ENCODE measurements at places on chromosomes 5 and 9. TPM values are rescaled to one million over a fixed set of nuclear protein-coding genes. Genes with fewer than 3 reads are reported as not detected.

Gene SEMA4D
- 91.5 TPM for polyA plus RNA-seq

Gene TAF11L5
- polyA plus RNA-seq, result not detected

Gene SEC61B
- 249 TPM for polyA plus RNA-seq

Gene CAVIN4
- polyA plus RNA-seq, result 3.9 TPM

- DNase-seq, result no peak
Measured at GRCh38 chr9:5767968-5768932, 64.7 kb downstream of the ERMP1 start.

GRCh38 chr5:43401827-43402226 lies 10.4 kb downstream of the CCL28 start:
- no peak for DNase-seq

DNA sequence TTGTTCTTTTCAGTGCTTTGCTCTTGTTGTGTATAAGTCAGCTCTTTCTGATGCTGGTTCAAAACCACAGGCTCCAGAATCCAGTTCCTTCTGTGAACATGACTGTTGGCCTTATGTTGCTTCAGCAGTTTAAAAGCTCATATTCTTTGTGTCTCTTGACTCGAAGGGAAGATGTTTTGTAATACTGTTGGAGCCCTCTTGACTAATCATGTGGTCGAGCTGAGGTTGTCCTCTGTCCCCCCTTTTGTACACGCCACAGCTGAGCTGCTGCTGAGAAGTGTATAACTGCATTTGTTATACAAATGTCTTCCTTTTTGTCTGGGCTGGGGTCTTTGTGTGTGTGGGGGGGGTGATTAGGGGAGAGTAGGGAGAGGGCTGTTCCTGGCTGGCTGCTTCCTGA lies 35.8 kb downstream of the SLC36A1 start:
- DNase-seq, result no peak

DNA sequence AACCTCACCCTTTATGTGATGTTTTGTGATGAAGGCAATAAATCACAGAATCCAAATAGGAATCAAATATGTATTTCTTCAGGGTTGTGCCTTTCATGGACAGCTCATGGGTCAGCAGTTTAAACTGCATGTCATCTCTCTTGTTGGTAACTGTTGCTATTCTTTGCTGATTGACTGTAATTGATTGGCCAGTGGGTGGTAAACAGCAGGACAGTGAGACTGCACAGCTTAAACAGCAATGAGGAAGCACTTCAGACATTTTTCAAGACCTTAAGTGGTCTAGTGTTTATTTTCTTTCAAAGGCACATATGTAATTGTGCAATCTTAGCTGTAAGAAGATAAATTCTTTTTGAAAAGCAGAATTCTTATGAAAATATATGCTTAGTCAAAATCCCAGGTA lies 260.5 kb downstream of the COX7C start:
- DNase-seq, result no peak

DNA sequence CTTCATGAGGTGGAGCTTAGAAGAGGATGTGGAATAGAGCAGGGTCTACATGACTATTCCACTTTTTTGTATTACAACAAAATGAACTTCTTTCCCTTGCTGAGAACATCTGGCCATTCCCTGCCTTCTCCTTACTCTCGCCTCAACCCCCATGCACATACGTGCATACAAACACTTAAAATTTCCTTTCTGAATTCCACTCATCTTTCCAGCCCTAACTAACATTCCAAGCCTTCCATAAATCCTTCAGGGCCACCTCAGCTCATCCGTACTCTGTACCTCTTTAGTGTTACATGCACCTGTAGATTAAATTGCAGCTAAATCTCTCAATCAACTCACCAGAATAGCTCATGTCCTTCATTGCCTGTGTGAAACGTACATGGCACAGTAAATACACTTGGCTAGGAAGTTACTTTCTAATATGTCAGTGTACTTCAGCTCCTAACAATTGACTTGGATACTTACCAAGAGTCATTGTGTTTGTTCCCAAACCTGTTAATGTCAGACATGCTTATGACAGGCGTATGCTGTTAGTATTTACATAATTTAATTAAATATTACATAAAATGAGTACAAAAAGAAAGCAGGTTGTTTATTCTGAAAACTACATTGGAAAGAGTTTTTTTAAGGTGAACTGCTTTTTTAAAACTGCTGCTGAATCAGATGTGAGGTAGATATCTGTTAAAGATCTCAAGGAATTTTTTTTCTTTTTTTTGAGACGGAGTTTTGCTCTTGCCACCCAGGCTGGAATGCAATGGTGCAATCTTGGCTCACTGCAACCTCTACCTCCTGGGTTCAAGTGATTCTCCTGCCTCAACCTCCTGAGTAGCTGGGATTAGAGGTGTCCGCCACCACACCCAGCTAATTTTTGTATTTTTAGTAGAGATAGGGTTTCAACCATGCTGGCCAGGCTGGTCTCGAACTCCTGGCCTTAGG lies 55.7 kb downstream of the GLIS3 start:
- no peak for DNase-seq

DNA sequence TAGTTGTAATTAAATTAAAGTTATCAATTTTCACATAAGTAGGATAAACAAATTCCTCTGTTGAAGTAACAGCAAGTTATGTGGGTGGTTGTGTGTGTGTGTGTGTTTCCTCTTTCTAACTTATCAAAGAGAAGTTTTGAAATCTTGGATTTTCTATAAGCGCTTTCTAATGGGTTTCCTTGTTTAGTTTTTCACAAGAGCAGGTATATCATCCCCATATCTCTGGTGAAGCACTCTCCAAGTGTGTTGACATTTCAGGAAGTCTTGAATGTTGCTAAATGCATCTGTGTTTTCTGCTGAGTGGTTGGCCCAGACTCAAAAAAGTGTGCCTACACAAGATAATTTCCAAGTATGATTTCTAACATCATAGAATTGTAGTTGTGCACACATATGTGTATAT lies 43.3 kb downstream of the PRDM6 start:
- no peak for DNase-seq

- DNase-seq, result no peak
Measured at GRCh38 chr9:98850851-98851729, 43.6 kb downstream of the GALNT12 start.

- DNase-seq, result no peak
Measured at GRCh38 chr9:98142182-98142907, 23.3 kb upstream of the TRIM14 start.

DNA sequence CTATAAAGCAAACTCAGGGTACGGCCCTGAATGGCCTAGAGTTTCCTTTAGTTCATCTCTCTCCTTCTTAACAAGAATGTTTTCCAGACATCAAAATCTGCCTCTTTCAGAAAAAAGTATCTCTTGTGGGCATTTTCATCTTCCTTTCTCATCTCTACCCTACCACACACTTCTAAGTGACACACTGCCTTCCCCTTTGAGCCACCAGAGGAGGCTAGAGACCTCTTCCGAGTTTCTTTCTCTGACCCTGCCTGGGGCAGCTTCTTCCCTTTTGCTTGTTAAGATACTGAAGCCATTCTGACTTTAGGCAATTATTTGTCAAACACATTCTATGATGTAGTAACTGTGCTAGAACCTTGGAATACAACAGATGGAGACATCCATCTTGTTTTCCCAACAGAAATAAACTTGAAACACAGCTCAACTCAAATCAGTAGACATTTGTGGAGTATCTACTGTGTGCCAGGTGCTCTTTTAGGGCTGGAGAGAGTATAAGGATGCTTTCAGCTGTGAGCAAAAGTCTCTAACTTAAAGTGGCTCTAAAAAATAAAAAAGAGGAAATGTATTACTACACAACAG lies 8.6 kb upstream of the SV2C start:
- peak; percentile 15 for DNase-seq

DNA sequence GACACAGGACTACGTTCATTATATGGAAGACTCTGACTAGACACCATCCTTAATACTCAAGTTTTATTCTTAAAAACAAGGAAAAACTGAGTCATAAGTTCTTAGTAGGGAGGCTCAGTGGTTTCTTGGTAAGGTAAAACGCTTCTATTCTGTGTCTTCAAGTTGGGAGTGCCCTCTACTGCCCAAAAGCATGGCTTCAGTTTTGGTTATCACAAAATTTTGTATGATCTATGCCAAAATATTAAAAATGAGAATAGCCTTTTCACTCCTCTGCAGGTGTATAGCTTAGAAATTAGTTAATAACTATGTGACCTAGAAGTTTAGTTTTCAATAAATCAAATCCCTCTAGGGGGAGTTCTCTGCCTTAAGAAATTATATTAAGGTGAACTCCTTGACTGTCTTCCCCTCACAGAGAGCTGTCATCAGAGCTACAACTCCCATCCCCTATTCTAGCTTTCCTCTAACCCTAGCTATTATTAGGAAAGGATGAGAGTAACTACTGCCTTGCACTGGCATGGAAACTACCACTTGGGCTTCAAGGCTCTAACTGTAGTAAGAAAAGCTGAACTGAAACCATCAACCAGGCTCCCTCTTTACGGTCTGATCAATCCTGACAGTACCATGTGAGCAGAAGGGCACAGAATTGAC lies 189.7 kb downstream of the GNAQ start:
- DNase-seq, result no peak

GRCh38 chr9:134360180-134360759 lies 34.0 kb downstream of the RXRA start:
- no peak for DNase-seq

DNA sequence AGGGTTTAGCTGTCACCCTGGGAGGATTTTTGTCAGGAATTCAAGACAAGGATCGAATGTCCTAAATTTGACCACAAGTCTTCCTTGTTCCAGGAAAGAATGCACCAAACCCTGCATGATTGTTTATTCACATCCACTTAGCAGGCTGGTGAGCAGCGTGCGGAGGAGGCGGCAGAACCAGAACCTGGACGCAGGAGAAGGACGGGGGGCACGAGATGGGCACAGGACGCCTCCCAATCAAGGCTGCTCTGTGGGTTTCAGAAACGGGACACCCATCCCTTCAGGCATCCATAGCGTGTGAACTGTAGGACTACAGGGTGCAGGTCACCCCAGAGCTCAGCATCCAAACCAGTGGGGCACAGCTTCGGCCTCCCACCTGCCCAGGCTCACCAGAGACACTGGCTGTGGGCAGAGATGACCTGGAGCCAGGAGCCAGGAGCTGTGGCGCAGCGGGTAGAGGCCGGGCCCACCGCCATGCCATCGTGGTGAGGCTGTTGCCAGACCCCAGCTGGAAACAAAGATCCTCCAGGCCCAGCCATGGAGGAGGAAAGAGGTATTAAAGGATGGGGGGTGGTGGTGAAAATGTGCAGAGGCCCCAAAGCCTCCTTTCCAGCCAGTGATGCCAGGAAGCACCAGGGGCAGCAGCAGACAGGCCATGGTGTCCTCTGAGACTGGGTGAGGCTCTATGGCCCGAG lies 32.3 kb upstream of the ADAMTS2 start:
- DNase-seq, result no peak

- DNase-seq, result no peak
Measured at GRCh38 chr5:31362931-31363568, 168.8 kb downstream of the DROSHA start.

DNA sequence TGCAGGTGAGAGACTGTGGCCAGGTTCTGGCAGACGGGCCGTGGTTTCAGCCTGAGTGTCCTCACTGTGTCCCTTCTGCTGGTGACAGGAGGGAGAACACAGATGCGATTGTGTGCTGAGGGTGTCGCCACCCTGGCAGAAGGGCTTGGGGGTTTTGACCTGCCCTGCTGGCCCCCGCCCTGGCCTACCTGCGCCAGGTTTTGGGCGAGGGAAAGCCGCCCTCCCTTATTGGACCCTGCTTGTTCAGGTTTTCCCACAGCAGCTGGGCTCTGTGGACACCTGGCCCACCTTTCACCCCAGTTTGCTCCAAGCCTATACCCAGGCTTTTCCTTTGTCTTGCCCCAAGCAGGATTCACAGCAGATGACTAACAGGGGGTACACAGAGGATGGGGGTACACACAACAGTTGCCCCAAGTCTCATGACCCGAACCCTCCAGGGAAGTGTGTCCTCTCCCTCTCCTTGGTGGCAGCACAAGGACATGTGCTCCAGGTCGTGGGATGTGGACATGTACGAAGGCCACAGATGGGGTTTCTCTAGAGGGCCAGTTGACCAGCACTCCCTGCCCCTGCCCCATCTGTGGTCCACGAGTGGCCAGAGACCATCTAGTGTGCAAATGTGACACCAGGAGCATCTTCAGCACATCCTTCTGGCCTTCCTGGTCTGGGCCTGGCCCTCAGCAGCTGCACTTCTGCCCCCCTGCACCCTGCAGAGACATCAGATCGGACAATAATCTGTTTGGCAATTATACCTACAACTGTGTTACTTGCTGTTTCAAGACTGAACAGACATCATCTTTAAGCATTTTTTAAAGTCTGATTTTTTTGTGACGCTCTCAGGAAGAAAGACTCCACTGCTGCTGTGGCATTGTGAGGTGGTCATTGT lies 265.8 kb upstream of the IRX4 start:
- no peak for DNase-seq

DNA sequence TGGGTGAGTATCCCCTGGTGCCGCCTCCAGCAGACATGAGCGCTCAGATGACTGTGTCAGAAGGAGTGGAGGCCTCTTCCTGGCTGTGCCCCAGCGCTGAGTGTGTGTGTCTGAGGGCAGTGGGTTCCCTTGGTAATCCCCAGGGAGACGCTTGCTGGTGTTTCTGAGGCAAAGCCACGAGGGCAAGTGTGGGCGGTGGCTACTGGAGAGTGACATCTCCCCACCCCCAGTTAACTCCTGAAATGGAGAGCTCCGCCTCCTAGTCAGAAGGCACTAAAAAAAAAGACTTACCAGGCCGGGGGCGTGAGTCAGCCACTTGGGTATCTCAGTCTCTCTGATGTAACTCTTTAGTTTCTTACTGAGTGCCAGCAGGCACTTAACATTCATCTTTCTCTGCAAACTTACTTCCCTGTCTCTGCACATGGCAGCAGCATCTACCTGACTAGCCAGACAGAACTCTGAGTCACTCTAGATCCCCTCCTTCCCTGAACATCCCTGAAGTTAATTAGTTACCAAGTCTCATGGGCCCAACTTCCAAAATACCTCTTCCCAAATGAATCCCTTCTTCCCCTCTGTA lies 19.3 kb downstream of the ORM2 start:
- DNase-seq, result peak; percentile 59

DNA sequence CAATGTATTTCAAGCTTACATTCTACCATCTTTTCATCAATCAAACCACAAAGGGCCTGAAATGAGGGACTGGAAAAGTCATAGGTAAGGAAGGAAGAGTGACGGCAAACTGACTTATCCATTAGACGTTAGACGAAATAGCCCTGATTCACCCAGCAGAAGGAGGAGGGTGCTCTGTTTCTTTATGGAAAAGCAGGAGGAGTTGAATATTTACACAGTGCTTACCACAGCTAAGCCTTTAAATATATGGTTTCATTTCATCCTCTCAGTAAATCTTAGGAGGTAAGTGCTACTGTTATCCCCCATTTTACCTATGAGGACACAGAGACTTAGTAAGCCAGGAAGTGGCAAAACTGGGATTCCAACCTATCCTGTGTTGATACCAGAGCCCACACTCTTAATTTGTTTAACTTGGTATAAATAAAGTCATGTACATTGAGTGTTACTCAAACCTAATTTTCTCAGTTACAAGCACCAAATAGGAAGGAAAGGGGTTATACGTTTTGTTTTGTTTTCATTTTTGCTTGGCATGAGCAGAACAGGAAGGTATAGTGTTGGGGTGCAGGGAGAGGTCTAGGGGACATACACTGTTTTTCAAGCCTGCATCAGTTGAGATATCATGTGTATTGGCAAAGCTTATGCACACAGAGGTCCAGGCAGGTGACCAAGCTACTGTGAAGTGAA lies 98.1 kb upstream of the IFNK start:
- no peak for DNase-seq
